GM12878 (cell line): ENCODE measurements at places on chromosomes 6 and 20.

DNA sequence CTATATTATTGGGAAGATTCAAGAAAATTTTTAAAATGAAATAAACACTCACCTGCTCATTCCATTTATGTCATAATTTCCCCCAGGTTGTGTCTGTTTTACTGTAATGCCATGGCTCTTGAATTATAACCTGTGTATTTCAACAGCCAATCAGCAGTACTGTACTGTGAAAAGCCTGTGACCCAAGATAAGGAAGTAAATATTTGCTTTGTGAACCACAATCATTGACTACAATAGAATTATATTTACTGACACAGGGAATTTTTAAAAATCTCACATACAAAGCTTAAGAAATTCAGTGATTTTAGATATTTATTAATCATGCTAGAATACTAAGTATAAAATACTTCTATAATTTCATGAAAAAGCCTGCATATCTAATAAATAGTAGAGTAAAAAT is 6.0 kb downstream of the RGS17 start:
- DNase-seq: no peak

GRCh38 chr6:148379966-148380713 is 37.5 kb downstream of the SASH1 start:
- no peak for DNase-seq

GRCh38 chr20:38283236-38283635 is 20.7 kb upstream of the BPI start:
- no peak for DNase-seq

- no peak for DNase-seq
Measured at GRCh38 chr6:55290736-55291135, 36.5 kb upstream of the GFRAL start.

DNA sequence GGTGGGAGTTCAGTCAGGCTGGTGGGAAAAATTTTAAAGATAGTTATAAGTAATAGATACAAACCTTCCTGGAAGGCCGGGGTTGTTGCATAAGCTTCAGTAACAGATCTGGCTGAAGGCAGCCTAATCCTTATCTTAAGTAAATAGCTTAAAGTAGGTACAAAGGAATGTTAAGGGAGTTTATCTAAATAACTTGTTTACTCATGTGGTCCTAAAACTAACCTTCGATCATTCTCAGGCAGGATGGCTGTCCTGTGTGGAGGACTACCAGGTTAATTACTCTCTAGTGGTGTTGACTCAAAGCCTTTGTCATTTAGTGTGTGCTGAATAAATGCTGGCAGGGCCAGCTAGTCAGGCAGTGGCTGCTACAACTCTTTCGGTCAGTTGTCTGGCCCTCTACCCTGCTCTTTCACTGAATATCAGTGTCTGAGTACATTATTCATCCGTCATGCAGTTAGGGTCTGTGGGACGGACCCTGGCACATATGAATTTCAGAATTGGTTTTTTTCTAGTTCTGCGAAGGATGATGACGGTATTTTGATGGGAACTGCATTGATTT is 131.6 kb upstream of the TAB2 start:
- DNase-seq: no peak

GRCh38 chr6:146819596-146820320 is 221.0 kb downstream of the ADGB start:
- no peak for DNase-seq

DNA sequence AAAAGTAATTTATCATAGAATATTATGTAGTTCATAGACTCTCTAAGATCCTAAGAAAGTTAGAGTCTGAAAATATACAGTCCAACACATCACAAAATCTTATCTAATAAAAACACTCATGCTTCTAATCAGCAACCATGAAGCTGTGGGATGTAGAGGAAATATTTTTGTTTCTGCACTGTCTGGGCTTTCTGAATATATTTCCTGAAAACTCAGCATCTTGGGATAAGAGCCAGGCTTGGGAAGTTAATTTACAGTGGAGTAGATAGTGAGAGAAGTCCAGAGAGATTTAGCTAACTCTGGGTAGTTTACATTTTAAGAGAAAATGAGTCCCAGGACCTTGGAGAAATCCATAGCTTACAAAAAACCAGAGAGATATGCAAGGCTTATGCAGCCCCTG is 150.4 kb upstream of the BMP5 start:
- DNase-seq: no peak

DNA sequence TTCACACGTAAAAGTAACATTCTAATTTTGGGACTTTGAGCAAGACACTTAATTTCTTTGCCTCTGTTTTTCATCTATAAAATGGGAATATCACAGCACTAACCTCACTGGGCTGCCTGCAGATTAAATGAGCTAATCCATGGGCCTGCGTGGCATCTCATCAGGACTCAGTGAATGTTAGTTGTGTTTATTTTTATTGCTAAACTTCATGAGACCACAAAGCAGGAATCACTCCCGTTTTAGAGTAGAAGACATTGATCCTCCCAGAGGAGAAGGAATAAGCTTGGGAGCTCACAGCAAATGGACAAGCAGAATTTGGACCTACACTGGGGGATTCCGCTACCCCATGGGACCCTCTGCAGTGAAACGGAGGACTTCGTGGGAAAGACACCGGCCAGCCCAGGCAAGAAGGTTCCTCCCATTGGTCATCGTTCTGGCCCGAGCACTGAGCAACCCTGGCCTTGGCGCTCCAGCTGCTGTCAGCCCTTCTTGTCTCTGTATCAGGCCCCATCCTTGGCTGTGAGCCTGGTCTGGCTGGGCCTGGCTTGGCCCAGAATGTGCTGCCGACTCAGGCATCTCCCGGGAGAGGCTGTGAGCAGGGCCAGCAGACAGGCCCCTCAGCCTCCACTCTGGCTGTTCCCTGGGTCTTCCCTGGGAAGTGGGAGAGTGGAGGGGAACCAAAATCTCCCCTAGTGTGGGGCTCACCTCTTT is 79.8 kb downstream of the NFATC2 start:
- DNase-seq: no peak

- DNase-seq: no peak
Measured at GRCh38 chr20:38835792-38836191, 30.3 kb downstream of the PPP1R16B start.

DNA sequence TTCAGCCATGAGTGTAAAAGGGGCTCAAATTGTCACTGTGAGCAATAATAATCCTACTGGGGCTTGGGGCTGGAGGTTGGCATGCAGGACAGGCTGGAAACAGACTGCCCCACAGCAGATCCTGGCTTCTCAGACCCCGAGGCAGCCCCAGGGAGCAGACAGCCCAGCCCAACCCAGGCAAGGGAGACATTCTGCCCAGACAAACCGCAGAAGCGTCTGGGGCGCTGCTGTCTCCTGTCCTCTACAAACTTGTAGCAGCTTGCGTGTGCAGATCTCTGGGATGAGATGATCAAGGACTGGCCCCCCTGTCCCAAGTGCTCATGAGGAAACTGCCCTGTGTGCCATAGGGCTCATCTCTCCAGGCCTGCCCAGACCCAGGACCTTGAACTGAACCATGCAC is 84.6 kb downstream of the MAFB start:
- DNase-seq: no peak

DNA sequence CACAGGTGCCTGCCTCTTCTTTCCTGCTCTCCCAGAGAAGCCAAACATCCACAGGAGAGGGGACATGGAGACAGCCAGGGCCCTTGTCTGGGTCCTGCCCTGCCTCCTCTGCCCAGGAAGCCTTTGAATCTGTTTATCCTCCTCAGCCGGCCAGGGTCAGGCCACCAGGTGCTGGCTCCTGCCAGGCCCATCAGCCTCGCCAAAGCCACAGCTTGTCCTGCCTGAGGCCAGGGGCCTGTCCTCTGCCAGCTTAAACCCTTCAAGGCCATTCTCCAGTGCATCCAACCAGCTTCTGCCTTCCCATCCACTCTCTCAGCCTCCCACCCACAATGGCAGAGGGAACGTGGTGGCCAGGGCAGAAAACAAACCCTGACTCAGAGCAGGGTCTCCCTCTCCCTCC is 254.6 kb downstream of the ANKRD60 start:
- DNase-seq: no peak
